Fibroblast of skin of left biceps (primary cell): ENCODE measurements at places on chromosomes 7 and 10.

- no peak for DNase-seq
Measured at GRCh38 chr10:132101529-132101928, 35.8 kb downstream of the JAKMIP3 start.

GRCh38 chr7:111558991-111559390 lies 3.3 kb downstream of the IMMP2L start:
- DNase-seq, result no peak

GRCh38 chr10:102596506-102596971 lies 47.7 kb upstream of the TRIM8 start:
- DNase-seq, result no peak

GRCh38 chr7:64992971-64993370 lies 2.1 kb upstream of the ZNF117 start:
- no peak for DNase-seq

DNA sequence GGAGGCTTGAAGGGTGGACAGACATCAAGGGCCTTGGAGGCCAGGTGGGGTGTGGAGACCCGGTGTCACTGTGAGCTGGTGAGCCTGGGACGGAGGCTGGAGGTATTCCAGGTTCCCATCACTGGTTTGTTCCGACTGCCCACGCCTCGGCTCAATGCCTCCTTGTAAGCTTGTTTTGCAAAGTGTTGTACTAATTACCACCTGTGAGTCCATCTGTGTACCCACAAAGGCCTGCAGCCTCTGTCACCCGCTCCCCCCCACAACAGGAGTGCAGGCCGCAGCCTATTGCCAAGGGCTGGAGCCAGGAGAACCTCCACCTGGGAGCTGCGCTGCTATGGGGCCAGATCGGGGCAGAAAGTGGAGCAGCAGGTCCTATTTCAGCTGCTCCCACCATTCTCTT lies 521.8 kb upstream of the DPP6 start:
- DNase-seq, result no peak

- DNase-seq, result no peak
Measured at GRCh38 chr7:71574153-71574860, 442.4 kb downstream of the GALNT17 start.
